Stimulated activated CD4-positive, alpha-beta T cell treated with anti-CD3 and anti-CD28 coated beads, Interleukin-4, amount 100 ng/mL, for 4 hours (primary cell): ENCODE measurements at places on chromosomes 16 and 17.

- DNase-seq, result no peak
These were observed 3.3 kb downstream of the ATXN2L start for GRCh38 chr16:28826141-28826540.

GRCh38 chr16:22004341-22004740 lies 3.4 kb upstream of the PDZD9 start:
- DNase-seq, result no peak

GRCh38 chr17:19307521-19307920 lies 55.0 kb downstream of the B9D1 start:
- no peak for DNase-seq

DNA sequence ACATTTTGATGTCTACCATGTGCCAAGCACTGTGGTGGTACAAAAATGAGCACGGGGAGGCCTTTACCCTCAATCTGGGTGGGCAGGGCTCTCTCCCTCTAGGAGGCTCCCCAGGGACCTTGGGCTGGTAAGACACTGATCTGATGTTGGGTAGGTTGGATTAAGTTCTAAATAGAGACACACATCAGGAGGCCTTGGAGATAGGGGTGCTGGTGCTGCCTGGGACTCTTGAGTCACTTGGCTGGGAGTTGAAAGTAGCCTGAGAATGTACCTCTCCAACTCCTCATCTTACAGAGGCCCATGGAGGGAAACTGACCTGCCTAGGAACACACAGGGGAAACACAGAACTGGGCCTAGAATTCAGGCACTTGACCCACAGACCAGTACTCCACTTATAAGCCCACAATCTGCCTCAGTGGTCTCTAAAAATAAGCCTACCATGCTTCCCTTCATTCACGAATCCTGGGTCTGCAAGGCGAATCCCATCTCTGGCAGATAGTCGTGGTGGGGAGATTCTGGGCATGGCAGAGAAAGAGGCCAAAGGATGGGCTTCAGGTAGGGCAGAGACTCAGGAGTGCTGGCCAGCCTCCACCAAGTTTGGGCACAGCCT lies 1.8 kb upstream of the NEUROD2 start:
- DNase-seq, result no peak

GRCh38 chr16:83792391-83792790 lies 15.4 kb upstream of the HSBP1 start:
- DNase-seq, result no peak

- no peak for DNase-seq
These were observed 275.1 kb upstream of the HSBP1 start for GRCh38 chr16:83532634-83533033.

- DNase-seq, result no peak
These were observed 83.2 kb downstream of the NTN1 start for GRCh38 chr17:9104370-9105041.

DNA sequence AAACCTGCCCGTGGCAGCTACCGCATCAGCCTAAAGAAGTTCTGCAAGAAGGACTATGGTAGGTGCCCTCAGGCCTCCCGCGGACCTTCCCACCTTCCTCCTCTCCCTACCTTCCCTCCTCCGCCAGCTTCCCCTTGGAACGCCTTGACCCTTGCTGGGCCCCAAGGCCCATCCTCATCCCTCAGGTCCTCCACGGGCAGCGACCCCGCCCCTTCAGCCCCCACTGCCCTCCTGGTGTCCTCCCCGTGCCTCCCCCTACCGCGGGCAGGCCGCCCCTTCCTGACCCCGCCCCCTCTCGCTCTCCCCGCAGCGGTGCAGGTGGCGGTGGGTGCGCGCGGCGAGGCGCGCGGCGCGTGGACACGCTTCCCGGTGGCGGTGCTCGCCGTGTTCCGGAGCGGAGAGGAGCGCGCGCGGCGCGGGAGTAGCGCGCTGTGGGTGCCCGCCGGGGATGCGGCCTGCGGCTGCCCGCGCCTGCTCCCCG lies 1.4 kb upstream of the TBC1D24 start:
- peak; percentile 29 for DNase-seq

DNA sequence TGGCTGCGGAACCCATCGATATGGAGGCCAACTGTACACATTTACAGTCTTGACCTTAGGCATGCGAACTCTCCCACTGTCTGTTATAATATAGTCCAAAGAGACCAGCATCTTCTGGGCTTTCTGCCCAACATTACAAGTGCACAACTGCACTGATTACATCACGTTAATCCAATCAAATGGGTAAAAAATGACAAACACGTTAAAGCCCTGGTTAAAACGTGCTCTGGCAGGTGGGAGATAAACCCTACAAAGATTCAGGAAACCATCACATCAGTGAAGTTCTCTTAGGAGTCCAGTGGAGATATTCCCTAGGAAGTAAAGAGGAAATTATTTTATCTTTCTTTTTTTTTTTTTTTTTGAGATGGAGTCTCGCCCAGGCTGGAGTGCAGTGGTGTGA lies 23.7 kb upstream of the XYLT2 start:
- no peak for DNase-seq

DNA sequence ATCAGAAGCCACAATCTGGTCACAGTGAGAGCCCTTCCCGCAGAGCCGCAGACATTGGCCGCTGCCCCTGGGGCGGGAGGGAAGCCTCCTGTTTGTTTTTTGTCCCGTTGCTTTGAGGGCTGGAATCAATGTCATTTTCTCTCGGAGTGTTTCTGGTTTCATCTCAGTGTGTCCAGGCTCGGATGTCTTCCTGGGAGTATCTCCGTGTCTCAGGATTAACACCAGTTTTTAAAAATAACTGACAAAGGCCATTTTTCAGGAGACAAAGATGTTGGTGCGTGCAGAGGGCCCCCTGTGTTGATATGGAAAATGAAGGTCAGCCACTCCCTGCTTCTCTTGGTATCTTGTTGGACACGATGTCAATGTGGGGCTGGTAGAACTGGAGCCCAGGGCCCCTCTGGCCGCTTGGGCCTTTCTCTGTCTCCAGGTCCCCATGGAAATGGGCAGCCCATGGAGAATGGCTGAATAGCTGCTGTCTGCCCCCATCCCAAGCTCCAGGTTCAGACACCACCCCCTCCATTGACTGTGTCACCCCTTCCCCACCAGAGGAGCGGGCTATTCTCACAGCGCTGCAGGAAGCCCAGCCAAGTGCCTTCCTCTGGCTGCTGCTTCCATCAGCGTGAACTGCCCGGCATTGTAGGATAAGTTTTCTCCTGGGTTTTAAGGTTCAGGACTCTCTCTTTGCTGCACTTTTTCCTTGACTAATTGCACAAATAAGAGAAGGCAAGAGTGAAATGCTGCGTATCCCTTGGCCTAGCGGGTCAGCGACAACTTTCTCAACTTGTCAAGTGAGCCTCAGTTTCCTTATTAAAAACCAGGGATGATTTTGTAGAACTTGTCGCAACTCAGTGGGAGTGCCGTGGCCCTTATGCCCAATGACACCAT lies 72.2 kb upstream of the METTL9 start:
- no peak for DNase-seq

DNA sequence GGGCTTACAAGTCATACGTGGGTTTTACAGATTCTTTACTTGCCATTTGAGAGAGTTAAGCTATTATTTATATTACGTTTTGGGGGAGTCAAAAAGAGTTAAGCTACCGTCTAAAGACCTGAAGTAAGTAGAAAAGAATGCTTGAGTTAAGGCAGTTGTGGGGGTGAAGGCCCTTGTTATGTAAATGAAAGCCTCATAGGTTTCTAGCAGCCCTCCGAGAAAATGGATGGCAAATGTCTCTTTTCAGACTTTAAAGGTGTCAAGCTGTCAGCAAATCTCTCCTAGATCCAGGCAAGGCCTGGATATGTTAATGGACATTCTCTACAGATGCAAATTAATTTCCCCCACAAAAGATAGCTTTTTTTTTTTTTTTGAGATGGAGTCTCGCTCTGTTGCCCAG lies 7.2 kb upstream of the EIF4A3 start:
- no peak for DNase-seq

DNA sequence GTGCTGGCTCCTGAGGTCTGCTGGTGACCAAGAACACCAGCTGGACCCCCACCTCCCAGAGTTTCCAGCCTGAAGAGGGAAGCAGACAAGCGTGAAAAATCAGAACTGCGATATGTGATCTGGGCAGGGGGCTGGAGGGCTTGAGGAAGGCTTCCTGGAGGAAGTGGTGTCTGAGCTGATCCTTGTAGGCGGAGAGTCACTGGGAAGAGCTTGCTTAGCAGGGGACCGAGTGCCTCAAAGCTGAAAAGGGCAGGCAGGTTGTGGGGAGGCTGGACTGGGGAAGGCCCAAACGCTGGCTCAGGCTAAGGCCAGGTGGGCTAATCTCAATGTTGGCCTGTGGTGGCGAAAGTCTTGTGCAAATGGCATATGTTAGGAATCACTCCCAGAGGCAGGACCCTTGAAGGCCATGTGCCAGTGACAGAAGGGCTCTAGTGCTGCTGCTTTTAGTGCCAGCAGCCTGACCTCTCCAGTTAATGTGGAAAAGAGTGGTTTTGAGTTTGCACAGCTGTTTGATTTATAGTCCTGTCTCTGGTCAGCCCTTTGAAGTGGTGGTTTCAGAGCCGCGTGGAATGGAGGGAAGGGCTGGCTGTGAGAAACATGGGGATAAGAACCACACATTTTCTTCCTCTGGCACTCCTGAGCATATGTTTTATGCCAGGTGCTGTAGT lies 85.3 kb upstream of the LGALS9 start:
- DNase-seq, result no peak

DNA sequence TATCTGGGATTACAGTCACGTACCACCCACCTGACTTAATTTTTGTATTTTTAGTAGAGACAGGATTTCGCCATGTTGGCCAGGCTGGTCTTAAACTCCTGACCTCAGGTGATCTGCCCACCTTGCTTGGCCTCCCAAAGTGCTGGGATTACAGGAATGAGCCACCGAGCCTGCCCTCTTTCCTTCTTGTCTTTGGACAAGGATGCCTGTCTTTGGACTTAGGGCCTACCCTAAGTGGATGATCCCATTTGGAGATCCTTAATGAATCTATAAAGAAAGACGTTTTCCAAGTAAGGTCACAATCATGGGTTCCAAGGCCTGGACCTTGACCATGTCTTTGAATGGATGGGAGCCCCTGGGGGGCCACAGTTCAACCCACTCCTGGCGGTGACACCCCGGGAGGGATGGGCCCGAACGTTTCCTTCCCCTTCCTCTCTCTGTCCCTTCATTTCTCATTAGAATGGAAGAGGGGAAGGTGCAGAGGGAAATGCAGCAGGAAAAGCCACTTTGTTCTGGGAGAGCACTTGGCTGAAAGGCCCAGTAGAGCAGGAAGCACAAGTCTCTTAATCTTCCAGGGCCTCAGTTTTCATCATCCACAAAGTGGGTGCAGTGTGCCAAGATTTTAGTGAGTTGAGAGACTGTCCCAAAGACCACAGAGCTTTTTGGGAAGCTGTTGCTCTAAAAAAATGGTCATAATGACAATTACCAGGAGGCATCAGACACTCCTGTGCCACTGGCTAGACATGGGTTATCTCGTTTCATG lies 353.3 kb downstream of the SEC14L1 start:
- DNase-seq, result no peak

GRCh38 chr17:13523164-13523563 lies 78.6 kb downstream of the HS3ST3A1 start:
- no peak for DNase-seq

- DNase-seq, result no peak
These were observed 818 bp upstream of the CBX8 start for GRCh38 chr17:79797492-79798298.

- DNase-seq, result peak; percentile 9
These were observed 3.9 kb downstream of the HS3ST3A1 start for GRCh38 chr17:13597723-13598347.

DNA sequence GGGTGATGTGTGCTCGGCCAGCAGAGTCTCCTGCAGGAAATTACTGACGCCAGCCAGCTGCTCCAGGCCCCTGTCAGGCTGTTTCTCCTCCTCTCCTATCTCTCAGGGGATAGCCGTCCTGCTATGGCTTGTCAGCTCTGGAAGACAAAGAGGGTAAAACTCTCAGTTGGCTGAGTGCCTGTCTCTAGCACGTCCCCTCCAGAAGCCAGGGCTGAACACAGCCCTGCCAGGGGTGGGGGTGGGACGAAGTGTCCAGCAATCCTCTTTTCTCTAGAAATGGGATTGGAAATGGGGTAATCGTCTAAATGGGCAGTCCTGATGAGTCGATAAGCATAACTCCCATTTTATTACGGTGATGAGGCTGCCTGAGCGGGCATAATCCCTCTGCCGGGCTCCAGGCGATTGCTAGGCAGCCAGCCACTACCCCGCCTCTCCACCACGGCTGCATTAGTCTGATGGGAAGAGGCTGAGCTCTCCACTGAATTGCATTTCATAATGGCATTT lies 89.1 kb upstream of the GNAO1 start:
- DNase-seq, result no peak
